ENCODE measurements at places on chromosomes 4 and X. TPM values are rescaled to one million over a fixed set of nuclear protein-coding genes. Genes with fewer than 3 reads are reported as not detected.

- no peak for DNase-seq
Measured at GRCh38 chrX:85561231-85561630, 181.8 kb upstream of the POF1B start.

The GLRB gene
- 14.5 TPM for total RNA-seq

The SASH3 gene
- total RNA-seq = 2.1 TPM

DNA sequence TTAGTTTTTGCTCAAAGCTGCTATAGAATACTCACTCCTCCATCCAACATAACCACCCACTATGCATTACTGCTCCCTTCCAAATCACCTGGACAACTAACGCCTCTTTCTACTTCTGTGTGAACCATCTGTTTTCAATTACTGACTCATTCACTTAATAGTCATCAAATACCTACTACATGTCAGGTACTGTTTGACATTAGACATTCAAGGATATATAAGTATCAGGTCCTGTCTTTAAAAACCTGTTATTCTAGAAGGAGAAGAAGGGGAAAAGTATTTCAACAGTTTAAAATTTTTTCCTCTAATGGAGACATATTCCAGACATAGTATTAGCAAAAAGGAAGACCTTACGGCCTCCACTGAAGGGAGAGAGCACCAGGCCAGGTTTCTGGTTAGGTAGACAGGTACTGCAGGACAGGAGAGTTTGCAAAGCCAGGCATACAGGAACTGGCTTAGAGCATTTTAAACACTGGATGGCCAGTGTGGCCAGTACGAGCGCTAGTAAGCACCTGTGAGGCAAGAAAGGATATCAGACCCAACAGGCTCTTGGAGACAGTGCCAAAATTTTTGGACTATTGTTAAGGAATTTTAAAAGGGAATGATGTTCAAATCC, 39.0 kb downstream of the SH3RF1 start:
- no peak for DNase-seq

DNA sequence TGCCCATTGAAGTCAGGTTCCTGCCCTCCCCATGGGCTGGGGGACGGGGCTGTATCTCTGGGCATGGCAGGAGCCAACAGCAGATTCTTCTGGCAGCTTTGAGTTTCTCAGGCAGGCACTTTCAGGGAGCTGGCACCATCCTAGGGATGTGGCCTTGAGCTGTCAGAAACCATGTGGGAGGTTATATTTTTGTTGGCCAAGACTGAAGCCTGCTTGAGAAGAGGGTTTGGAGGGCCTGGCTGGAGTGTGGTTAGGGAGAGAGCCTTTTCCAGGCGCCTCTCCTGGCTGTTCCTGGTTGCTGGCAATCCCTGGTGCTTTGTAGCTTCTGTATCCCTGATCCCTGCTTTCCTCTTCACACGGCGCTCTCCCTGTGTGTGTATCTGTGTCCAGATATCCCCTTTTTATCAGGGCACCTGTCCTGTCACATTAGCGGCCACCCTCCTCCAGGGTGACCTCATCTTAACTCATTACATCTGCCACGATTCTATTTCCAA, 30.6 kb upstream of the SORCS2 start:
- DNase-seq = no peak

DNA sequence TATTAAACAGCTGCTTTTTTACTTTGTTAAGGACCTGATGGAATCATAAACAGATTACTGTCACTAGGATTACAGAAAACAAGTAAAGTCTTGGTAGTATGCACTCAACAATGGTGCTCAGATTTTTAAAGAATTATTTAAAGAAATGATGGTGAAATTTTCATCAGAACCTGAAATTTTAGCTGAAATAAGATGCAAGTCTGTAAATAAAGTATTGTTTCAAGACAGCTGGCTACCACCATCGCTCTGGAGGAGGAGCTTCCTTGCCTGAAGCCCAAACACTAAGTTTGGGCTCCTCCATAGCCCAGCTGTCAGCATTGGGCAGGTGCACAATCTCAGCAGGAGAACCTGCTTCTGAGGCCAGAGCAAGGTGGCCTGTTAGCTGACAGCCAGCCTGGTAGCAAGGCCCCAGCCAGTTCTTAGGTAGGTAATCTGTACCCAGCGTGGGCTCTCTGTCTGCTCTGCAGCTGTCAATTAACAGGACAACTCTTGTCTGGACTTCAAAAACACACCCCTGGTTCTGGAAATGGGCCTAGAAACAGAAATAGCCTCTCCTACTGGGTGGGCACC, 4.6 kb downstream of the GAB1 start:
- no peak for DNase-seq

The FAM241A gene
- 6.0 TPM for total RNA-seq

- DNase-seq = no peak
Measured at GRCh38 chr4:152943672-152944071, 7.5 kb downstream of the FHDC1 start.

DNA sequence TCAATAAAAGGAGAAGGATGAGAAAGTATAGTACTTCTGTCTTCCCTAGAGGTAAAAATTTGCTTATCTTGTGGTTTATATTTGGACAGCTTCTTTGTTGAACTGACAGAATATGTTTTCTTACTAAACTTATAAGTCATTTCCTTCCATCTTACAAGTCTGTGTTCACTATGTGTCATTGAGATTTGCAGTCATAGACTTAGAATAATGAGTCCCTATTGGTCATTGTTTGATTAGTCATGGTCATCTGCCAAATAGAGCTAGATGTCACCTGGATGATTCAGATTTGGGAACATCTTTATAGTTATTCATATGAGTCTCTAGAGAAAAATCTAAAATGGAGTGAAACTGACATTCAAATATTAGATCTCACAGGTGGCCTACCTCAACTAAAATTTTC, 51.5 kb downstream of the SPATA18 start:
- no peak for DNase-seq

DNA sequence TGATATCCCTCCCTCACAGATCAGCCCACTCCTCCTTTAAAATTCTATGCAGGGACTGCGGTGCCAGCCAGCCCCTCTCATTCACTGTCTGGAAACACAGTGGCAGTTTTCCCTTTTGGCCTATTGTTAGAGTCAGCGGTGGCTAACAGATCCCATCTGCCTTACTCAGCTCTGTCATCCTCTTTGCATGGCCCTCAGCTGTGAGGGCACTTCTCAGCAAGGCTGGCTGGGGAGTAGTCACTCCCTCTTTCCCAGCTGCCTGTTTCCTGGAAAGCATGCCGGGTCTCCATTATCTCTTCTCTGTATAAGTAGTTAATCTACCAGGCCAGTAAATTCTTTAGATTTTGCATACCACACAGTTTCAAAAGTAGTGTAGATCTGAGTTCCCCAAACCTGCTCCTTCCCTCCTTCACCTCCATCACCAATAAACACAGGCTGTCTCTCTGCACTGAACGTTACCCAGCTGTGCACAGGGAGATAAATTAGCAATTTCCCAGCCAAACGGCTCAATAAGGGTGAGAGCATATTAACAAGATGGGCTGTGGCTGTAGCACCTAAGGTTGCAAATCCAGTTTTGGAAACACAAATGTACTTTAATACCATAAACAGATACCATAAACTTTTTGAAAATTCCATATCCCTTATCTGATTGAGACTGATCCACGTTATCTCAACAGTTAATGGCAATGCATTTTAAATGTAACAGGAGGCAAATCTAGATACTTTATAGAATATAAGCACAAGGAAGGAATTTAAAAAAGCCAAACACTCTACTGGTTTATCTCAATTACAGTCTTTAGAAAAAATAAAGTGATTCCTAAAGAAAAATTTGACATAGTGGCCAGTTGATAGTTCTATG, 229.3 kb downstream of the ANKRD50 start:
- DNase-seq = no peak

The IQCM gene
- total RNA-seq = not detected

Measured in right atrium auricular region (tissue), 2 donors.